ENCODE measurements at places on chromosomes 16 and 17.
A peak's percentile ranks its signal among the peaks of the same experiment; 100 is the strongest.

DNA sequence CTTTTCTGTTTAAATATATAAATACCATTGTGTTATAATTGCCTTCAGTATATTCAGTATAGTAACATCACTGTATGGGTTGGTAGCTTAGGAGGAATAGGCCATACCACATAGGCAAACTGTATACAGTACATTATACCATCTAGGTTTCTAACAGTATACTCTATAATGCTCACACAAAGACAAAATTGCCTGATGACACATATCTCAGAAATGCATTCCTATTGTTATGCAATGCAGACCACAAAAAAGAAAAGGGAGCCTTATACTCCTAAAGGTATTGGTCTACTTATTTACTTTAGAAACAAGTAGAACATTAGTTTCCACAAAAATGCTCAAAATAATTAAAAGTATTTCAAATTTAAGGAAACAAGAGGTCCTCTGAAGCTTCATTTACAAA, 47.9 kb downstream of the SETD6 start:
- H3K36me3 ChIP-seq, result peaks cover 37% of the 10 kb centered on the region
- H3K4me3 ChIP-seq, result no peak overlapping the region
- no peaks in the 10 kb centered on the region for H3K27me3 ChIP-seq

DNA sequence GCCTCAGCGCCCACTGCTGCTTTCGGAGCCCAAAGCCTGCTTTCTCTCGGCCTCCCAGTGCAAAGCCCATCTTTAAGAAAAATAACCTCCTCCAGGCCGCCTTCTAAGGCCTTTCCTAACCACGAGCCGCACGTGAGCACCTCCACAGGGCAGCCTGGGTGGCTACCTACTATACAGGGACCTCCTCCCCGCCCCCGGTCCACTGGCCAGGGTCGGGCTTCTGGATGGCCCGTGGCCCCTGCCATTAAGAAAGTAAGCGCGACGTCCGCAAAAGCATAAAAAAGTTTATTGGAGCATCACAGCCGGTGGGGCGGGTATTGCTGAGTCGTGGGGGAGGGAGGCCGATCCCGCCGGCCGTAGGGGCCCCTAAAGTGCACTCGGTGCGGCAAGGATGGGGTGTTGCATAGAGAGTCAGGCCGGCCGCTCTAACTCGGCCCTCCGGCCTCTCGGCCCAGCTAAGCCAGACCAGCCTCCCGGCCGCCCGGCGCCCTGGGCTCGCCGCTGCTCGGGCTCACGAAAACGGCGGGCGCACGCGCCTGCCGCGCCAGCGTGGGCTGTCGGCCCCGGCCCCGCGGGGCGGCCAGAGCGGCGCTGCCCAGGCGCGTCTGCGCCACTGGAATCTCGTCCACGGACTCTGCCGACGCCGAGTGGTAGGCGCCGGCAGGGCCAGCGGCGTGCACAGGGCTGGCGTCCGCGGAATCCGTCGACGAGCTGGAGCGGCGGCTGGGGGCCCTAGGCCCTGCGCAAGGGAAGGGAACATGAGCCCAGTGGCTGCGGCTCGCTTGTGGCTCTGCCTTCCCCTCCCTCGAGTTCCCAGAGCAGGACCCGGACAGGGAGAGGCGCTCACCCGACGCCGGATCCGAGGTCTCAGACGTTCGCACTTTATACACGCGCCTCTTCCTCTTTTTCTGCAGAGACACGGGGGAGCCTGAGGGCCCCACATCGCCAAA, 1.1 kb upstream of the TPPP3 start:
- H3K4me3 ChIP-seq, result no peak overlapping the region
- H3K36me3 ChIP-seq, result no peaks in the 10 kb centered on the region
- H3K27ac ChIP-seq, result no peak overlapping the region
- H3K4me1 ChIP-seq, result no peaks in the 10 kb centered on the region

DNA sequence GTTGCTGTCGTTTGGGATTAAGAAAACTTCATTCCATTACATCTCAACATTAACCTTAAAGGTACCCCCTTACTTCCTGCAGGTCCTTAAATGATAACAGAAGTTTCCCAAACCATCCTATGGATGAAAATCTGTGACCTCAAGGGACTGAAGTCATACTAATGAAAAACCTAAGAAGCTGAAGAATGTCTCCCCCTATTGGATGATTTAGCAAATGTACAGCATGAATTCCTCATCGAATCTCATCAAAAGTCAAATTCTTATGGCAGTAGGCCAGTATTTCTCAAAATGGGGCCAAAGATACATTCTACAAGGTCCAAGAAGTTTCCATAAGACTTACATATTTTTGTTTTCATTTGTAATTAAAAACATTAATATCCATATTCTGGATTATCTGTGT, 13.5 kb downstream of the SCO1 start:
- H3K36me3 ChIP-seq, result peaks cover 42% of the 10 kb centered on the region
- no peaks in the 10 kb centered on the region for H3K27me3 ChIP-seq
- no peak overlapping the region for H3K27ac ChIP-seq
- no peaks in the 10 kb centered on the region for H3K4me1 ChIP-seq
- DNase-seq, result peak; percentile 26
- H3K4me3 ChIP-seq, result no peak overlapping the region

DNA sequence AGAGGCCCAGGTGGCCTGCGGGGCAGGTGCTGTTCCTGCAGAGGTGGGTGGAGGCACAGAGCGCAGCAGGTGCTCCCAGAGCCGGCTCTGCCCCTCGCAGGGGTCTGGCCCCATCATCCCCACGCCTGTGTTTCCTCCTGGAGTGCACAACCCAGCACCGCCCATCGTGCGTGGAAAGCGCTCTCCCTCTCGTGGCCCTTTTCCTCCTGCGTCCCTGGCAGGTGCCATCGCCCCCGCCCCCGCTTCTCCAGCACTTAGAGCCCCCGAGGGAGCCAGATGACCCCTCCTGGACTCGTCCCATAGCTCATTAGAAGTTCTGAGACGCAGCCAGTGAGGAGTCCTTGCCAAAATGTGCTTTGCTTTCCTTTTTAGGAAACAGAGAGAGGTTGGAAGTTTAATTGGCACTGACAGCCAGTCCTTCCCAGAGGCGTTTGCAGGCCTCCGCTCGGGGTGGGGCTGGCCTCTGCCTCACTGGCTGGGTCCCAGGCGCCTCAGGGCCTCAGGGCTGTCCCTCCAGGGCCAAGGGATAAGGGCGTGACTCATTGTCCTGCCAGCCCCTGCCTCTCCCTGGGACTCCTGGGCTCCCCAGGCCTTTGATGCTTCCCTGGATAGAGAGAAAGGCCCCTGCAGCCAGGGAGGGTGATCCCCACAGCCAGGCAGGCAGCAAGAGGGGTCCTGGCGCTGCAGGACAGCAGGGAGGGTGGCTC, 32.2 kb upstream of the CHMP6 start:
- no peak overlapping the region for H3K27ac ChIP-seq
- no peak for DNase-seq
- H3K27me3 ChIP-seq, result no peaks in the 10 kb centered on the region
- H3K36me3 ChIP-seq, result peaks cover 37% of the 10 kb centered on the region

DNA sequence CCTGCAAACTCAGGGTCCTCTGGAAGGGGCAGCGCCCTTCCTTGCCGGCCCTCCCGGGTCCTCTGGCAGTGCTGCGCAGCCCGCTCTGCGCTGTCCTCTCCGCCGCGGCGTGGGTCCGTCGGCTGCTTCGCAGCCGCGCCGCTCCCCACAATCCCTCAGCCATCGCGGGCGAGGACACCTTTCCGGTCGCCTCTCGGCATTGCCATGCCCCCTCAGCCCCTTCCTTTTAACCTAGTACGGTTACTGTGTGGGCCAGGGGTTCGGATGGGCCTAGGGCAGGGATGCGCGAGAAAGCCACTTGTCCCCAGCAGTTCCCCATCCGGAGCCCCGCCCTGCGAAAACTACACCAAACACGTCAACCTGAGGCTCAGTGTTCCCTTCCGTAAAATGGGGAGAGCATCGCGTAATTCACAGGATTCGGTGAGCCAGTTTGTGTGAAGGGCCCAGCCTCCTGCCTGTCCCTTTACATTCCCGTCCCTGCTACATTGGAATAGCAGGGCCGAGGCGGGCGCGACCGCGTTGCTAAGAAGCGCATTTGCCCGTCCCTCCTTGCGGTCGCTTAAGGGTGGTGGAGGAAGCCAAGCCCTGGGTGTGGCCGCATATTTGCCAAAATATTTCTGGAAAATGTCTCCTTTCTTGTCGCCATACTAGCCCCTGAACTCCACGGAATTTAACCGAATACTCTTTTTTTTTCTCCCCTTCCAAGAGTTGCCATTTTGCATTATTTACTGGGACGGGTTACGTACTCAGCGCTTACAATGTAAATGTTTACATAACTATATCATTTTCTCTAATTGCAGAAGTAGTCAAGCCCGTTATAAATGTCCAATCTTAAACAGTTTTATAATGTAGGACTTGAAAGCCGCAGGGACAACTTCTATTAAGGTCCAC, 13.2 kb downstream of the COPZ2 start:
- peaks cover 39% of the 10 kb centered on the region for H3K4me1 ChIP-seq
- no peaks in the 10 kb centered on the region for H3K36me3 ChIP-seq

DNA sequence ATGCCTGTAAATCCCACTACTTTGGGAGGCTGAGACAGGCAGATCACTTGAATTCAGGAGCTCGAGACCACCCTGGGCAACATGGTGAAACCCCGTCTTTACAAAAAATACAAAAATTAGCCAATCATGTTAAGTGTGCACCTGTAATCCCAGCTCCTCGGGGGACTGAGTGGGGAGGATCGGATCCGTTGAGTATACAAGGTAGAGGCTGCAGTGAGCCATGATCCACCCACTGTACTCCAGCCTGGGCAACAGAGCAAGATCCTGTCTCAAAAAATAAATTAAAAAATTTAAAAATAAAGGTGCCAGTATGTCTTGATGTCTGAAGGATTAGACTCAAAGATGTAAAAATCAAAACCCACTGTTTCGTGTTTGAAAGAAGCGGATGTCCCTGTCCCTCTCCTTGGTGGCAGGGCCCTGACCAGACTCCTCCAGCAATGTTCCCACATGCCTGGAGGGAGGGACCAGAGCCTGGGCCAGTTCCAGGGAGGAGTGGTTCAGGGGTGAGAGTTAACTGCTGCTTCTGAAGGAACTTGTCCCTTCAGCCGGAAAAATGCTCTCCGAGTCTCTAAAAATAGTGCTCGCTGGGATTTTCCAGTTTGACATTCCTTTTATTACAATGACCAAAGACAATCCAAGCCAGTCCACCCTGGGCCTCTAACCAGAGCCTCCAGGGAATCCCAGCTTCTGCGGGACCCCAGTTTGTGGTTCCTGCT, 9.4 kb upstream of the CMTM4 start:
- H3K4me1 ChIP-seq, result no peaks in the 10 kb centered on the region
- no peak for DNase-seq
- no peaks in the 10 kb centered on the region for H3K27me3 ChIP-seq

- no peak overlapping the region for H3K27ac ChIP-seq
- no peak for DNase-seq
- H3K4me1 ChIP-seq, result no peaks in the 10 kb centered on the region
Measured at GRCh38 chr17:59652119-59652518, 32.4 kb downstream of the CLTC start.

- no peak for DNase-seq
- no peak overlapping the region for H3K27ac ChIP-seq
- H3K4me1 ChIP-seq, result no peaks in the 10 kb centered on the region
- no peak overlapping the region for H3K4me3 ChIP-seq
Measured at GRCh38 chr17:8753976-8754440, 4.3 kb downstream of the SPDYE4 start.

DNA sequence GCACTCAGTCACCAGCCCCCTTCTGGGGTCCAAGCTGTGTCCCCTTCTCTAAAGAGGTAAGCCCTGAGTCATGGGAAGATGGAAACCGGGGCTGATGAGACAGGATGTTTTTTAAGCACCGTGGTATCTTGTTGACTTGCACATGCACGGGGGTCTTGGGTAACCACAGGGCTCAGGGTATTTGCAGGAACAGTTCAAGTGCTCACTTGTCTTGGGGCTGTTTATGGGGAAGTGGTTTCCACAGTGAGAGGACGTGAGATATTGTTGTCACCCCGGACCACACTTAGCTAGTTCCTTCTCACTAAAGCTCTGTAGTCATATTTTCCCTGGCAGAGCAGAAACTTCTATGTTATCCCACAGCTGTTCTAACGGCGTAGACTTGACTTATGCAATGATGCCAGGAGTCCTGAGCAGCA, 7.7 kb downstream of the CCL3L1 start:
- peaks cover 27% of the 10 kb centered on the region for H3K27me3 ChIP-seq
- no peaks in the 10 kb centered on the region for H3K36me3 ChIP-seq
- no peak overlapping the region for H3K4me3 ChIP-seq
- no peak overlapping the region for H3K27ac ChIP-seq
- no peak for DNase-seq

- H3K4me1 ChIP-seq, result no peaks in the 10 kb centered on the region
- no peaks in the 10 kb centered on the region for H3K27me3 ChIP-seq
- no peak overlapping the region for H3K27ac ChIP-seq
- DNase-seq, result no peak
- H3K36me3 ChIP-seq, result no peaks in the 10 kb centered on the region
Measured at GRCh38 chr16:35746281-35746962, 2287.0 kb downstream of the TP53TG3F start.

- DNase-seq, result no peak
- no peaks in the 10 kb centered on the region for H3K27me3 ChIP-seq
- no peaks in the 10 kb centered on the region for H3K36me3 ChIP-seq
- no peak overlapping the region for H3K4me3 ChIP-seq
Measured at GRCh38 chr16:80691111-80691741, 113.2 kb downstream of the CDYL2 start.

- H3K27ac ChIP-seq, result peak overlapping the region; percentile 78
- no peak overlapping the region for H3K4me3 ChIP-seq
- H3K27me3 ChIP-seq, result no peaks in the 10 kb centered on the region
- peaks cover 11% of the 10 kb centered on the region for H3K4me1 ChIP-seq
- DNase-seq, result peak; percentile 78
Measured at GRCh38 chr16:14193316-14193871, 122.3 kb downstream of the MRTFB start.

- peaks cover 66% of the 10 kb centered on the region for H3K27me3 ChIP-seq
- no peak overlapping the region for H3K4me3 ChIP-seq
- peaks cover 17% of the 10 kb centered on the region for H3K4me1 ChIP-seq
- H3K36me3 ChIP-seq, result no peaks in the 10 kb centered on the region
- DNase-seq, result no peak
- no peak overlapping the region for H3K27ac ChIP-seq
Measured at GRCh38 chr17:1260086-1260769, 10.0 kb upstream of the BHLHA9 start.

GRCh38 chr16:12661656-12662172, 142.0 kb downstream of the CPPED1 start:
- H3K27me3 ChIP-seq, result no peaks in the 10 kb centered on the region
- peak; percentile 73 for DNase-seq
- no peak overlapping the region for H3K4me3 ChIP-seq
- no peak overlapping the region for H3K27ac ChIP-seq

DNA sequence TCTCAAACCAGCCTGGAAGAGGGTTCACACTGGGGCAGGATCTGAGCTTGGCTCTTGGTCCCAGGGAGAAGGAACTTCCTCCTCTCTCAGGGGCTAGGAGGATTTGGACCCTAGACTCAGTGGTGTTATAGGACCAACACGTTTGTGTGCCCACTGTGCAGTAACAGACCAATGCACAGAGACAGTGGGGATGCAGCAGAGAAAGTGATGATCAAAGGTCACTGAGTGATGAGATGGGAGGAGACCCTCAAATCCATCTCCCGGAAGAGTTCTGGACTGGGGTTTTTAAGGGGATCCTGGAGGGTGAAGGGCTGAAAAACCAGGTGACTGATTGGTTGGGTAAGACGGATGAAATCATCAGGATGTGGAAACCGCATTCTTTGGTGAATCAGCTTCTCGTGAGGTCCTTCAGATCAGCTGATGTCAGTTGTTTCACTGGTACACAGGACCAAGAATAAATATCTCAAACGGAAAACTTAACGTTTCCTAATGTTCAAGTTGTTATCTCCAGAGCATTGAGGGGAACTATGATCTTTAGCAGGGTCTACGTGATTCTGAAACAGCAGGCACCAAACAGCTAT, 3.3 kb upstream of the VAC14 start:
- peaks cover 6% of the 10 kb centered on the region for H3K4me1 ChIP-seq
- DNase-seq, result no peak
- no peaks in the 10 kb centered on the region for H3K36me3 ChIP-seq

- H3K36me3 ChIP-seq, result no peaks in the 10 kb centered on the region
- no peak overlapping the region for H3K4me3 ChIP-seq
- H3K27ac ChIP-seq, result no peak overlapping the region
- no peaks in the 10 kb centered on the region for H3K4me1 ChIP-seq
- DNase-seq, result no peak
- H3K27me3 ChIP-seq, result no peaks in the 10 kb centered on the region
Measured at GRCh38 chr16:51166541-51166940, 15.5 kb upstream of the SALL1 start.
